ENCODE measurements at places on chromosomes 12 and 14. TPM values are rescaled to one million over a fixed set of nuclear protein-coding genes. Genes with fewer than 3 reads are reported as not detected.

DNA sequence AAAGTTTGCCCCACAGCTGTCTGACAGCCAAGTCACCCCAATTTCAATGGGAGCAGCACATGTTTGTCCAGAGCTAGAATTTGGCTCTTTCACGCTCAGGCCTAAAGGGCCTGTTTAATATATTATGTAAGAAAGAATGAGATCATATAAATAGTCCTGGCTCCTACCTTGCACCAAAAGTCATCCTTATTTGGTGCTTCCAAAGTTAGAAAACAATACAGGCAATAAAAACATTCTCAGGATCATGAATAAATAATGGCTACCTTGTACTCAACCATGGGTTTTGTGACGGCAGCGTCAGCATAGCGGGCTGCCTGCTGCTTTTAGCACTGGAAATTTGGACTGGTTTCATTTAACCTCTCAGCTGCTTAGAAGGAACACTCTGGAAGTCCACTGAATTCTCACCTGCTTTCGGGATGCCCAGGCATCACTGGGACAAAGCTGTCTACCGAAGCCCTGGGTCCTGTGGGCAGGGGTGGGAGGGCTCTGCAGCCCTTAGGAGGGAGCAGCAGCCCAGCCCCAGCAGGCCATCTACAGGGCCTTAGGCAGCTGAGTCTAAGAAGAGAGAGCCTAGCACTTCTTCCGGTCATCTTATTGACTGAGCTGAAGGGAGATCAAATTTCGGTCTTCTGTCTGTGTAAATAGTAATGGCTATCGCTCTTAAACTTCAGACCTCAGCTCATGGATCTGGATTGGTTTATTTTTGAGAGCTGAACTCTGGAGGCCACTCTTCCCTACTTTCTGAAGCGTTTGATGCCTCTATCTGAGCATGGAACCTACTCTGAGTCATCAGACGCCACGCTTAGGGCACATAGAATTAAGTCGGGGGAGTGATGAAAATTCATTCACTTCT is 106.5 kb downstream of the SAMD4A start:
- no peak for DNase-seq

The NTN4 gene
- total RNA-seq = 30.6 TPM

DNA sequence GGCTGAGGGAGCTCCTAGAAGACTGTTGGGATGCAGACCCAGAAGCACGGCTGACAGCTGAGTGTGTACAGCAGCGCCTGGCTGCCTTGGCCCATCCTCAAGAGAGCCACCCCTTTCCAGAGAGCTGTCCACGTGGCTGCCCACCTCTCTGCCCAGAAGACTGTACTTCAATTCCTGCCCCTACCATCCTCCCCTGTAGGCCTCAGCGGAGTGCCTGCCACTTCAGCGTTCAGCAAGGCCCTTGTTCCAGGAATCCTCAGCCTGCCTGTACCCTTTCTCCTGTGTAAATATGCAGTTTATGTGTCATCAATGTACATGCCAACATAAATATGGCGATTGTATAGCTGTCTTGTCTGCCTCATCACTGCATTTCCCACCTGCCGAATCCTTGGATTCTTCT is 7.5 kb downstream of the AMHR2 start:
- DNase-seq = no peak

The CCDC175 gene
- total RNA-seq = not detected

All from lower leg skin (tissue), 4 donors.